ENCODE measurements at places on chromosomes 12 and 14.

- no peak for DNase-seq
Observed at GRCh38 chr12:106773286-106774004, 1.0 kb upstream of the RIC8B start.

DNA sequence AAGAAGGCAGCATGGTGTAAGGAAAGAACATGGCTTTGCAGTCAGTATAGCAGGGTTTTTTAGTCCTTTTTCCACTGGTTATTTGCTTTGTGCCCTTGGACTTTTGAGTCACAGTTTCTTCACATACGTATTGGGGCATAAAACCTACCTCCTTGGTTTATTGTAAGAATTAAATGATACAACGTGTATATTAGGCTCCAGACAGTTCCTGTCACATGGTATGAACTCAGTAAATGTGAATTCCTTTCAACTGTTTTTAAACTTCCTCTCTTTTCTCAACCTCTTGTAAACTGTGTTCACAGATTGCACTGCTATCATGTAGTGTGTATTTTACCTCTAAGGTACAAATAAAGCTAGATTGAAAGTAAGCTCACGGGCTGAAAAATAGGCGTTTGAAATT is 29.5 kb downstream of the MSRB3 start:
- DNase-seq: no peak

DNA sequence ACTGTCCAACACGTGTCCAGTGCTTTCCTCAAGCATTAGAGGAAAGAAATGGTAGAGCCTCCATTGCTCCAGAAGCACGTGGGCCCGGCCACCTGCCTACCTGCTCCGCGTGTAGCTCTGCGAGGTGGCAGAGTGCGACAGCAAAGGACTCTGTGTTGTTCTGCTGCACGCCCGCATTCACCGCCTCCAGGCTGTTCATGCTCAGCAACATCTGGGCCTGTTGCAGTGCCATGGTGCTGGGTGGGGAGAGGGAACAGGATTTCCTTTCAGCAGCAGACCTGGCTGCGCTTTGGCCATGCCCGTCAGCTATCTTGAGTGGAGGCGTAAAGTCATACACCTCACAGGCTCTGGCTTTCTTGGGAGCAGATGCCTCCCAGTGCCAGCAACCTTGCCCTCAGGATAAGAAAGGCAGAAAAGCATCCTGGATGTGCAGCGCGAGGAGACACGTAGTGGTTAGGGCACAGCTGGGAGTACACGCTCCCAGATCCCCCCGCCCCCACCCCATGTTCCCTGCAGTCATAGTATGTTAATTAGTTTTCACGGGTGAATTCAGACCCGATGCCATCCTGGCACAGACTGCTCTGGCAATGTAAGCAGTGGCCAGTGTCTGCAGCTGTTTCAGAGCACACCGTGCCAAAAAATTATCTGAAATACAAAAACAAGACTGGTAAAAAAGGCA is 25.1 kb downstream of the ANAPC5 start:
- no peak for DNase-seq

DNA sequence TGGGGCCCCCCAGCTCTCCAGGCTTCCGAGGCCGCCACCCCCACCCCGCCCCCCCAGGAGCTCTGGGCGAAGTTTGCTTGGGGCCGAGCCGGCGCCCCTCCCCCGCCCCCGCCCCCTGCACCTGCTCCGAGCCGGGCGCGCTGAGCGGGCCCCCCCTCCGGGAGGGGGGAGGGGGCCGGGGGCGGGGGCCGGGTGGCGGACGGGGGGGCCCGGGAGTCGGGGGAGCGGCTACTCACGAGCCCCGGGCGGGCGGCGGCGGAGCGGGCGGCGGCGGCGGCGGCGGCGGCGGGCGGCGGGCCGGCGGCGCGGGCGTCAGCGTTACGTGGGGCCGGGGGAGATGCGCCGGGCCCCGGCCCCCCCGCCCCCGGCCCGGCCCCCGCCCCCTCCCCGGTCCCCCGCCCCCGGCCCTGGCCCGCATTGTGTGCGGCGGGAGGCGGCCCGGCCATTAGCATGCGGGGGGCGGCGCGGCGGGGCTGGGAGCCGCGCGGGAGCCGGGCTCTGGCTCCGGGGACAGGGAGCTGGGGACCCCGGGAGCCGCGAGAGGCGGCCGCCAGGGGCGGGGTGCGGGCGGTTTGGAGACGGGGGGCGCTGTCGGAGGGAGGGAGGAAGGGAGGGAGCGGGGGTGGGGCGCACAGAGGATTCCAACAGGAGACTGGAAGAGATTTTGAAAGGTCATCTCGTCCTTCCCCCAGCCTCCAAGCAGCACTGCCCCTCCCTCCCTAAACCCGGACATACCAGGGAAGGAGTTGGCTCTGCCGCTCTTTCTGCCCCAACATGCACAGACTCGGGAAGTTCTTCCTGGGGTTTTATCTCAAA is at the start of gene ZNF219:
ZNF219 (minus strand) TSS at position 580 of the 816 bp plus-strand sequence. CDS start 5,064 bp downstream, outside the sequence.
- DNase-seq: peak; percentile 67

- DNase-seq: no peak
Observed at GRCh38 chr12:40794087-40794486, 101.8 kb downstream of the CNTN1 start.

- no peak for DNase-seq
Observed at GRCh38 chr14:37057776-37058175, 114.6 kb downstream of the SLC25A21 start.

- peak; percentile 20 for DNase-seq
Observed at GRCh38 chr12:19223018-19223417, 93.5 kb downstream of the PLEKHA5 start.

Data from EL (cell line).